Omental fat pad (tissue), 4 donors: ENCODE measurements at places on chromosomes 4 and X. TPM values are rescaled to one million over a fixed set of nuclear protein-coding genes. Genes with fewer than 3 reads are reported as not detected.

YY2 gene
- total RNA-seq: 3.0 TPM

TRIM2 gene
- 25.5 TPM for total RNA-seq

PRSS12 gene
- 0.44 TPM for total RNA-seq

TSC22D3 gene
- total RNA-seq: 350 TPM

DUSP21 gene
- not detected for total RNA-seq

GIMD1 gene
- not detected for total RNA-seq

ASB12 gene
- total RNA-seq: not detected

ANXA3 gene
- total RNA-seq: 92.7 TPM

OCIAD2 gene
- 5.8 TPM for total RNA-seq

HSFX2 gene
- 0.63 TPM for total RNA-seq

SHROOM2 gene
- total RNA-seq: 0.88 TPM

PTTG2 gene
- not detected for total RNA-seq

ACSL1 gene
- total RNA-seq: 740 TPM

TNMD gene
- total RNA-seq: 19.5 TPM

CYBB gene
- 47.3 TPM for total RNA-seq

TCEAL7 gene
- 3.8 TPM for total RNA-seq

IL1RAPL2 gene
- not detected for total RNA-seq

SAGE1 gene
- not detected for total RNA-seq

SLAIN2 gene
- 92.6 TPM for total RNA-seq

TMEM185A gene
- 21.0 TPM for total RNA-seq

HPGDS gene
- total RNA-seq: 3.6 TPM

MAP7D2 gene
- 0.19 TPM for total RNA-seq

FHIP1A gene
- 4.7 TPM for total RNA-seq

HS3ST1 gene
- total RNA-seq: 4.2 TPM

NHSL2 gene
- 20.2 TPM for total RNA-seq

HPGD gene
- total RNA-seq: 33.7 TPM

UGT2B15 gene
- total RNA-seq: not detected

GLRA3 gene
- not detected for total RNA-seq

HEPH gene
- 4.7 TPM for total RNA-seq

MSANTD1 gene
- total RNA-seq: 1.1 TPM

EDNRA gene
- total RNA-seq: 3.5 TPM

PI4K2B gene
- total RNA-seq: 13.9 TPM

MXRA5 gene
- total RNA-seq: 3.2 TPM

SLC10A3 gene
- 28.4 TPM for total RNA-seq

SH3TC1 gene
- total RNA-seq: 25.5 TPM

SLC39A8 gene
- total RNA-seq: 9.3 TPM

RBM46 gene
- not detected for total RNA-seq

FAM184B gene
- not detected for total RNA-seq

ZNF630 gene
- 4.3 TPM for total RNA-seq

ABHD18 gene
- total RNA-seq: 11.8 TPM

HAND2 gene
- 12.9 TPM for total RNA-seq

GNPDA2 gene
- 16.5 TPM for total RNA-seq

LRCH2 gene
- total RNA-seq: 3.5 TPM

ADH1B gene
- 8,339 TPM for total RNA-seq

SLC2A9 gene
- 7.9 TPM for total RNA-seq

RNF4 gene
- 40.8 TPM for total RNA-seq

USP17L30 gene
- total RNA-seq: not detected

ARHGAP6 gene
- total RNA-seq: 23.2 TPM

GPC3 gene
- total RNA-seq: 94.8 TPM

FRG2 gene
- not detected for total RNA-seq

SORBS2 gene
- total RNA-seq: 103 TPM

TEX11 gene
- not detected for total RNA-seq

HELT gene
- total RNA-seq: not detected

VCX2 gene
- not detected for total RNA-seq

ALB gene
- not detected for total RNA-seq

CORIN gene
- total RNA-seq: not detected

CXorf65 gene
- total RNA-seq: not detected

NUP62CL gene
- total RNA-seq: not detected

CXCL3 gene
- 26.9 TPM for total RNA-seq
